ENCODE measurements at places on chromosomes 2 and 18.

- DNase-seq, result no peak
These were observed 280.9 kb downstream of the NEDD4L start for GRCh38 chr18:58324824-58325480.

DNA sequence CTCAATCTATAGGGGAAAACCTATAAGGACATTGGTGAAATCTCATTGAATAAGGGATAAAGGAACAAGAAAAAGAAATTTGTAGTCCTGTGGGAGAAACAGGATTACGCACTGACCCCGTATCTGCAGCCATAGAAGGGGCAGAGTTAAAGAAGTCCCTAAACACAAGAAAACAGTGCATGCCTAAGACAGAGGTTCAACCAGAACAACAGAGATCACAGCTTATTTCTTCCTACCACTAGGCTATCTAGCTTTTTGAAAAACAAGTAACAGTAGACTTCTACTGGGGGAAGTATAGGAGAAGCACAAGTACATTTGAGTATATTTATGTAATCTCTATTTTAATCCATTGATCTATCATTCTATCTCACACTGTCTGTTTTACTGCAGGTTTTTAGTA is 485.2 kb upstream of the REG3G start:
- no peak for DNase-seq

DNA sequence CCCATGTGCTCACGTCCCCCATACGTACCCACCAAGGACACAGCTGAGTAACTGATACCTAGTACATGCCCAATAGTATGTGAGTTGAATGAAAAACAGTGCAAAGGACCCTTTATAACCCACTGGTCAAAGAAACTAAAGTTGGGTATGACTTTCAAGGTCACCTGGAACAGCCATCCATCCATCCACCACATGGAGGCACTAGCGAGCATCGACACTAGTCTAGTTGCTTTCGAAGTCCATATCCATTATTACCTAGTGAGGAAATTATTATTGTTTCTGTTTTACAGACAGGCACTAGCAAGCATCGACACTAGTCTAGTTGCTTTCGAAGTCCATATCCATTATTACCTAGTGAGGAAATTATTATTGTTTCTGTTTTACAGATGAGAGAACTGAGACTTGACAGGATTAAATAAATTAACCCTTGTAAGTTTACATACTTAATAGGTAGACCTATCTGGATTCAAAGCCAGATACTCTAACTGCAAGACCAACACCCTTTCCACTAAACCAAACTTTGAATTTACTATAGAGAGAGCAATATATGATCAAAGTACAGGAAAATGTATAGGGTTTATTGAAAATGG is 233.7 kb downstream of the METTL4 start:
- peak; percentile 53 for DNase-seq

DNA sequence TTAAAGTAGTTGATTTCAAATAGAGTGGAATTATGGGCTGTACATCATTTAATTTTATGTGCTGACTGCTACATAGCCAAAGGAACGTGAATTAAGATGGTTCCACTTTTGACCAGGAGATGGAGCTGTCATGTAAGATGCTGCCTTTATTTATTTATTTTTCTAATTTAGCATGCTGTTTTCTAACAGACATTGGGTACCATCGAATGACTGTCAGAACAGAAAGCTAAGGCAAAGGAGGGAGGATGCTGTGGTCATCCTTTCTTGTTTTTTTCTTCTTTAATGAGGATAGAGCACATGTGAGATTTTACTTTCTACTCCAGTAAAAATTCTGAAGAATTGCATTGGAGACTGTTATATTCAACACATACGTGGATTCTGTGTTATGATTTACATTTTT is at the start of gene SCN2A:
Gene SCN2A (plus strand): TSS at position 185 of the 400 bp plus-strand sequence. CDS start 56,410 bp downstream, outside the sequence.
- peak; percentile 8 for DNase-seq

GRCh38 chr2:10678225-10678624 is 11.6 kb downstream of the NOL10 start:
- DNase-seq, result no peak

GRCh38 chr2:201383136-201383535 is 26.0 kb upstream of the FLACC1 start:
- no peak for DNase-seq

DNA sequence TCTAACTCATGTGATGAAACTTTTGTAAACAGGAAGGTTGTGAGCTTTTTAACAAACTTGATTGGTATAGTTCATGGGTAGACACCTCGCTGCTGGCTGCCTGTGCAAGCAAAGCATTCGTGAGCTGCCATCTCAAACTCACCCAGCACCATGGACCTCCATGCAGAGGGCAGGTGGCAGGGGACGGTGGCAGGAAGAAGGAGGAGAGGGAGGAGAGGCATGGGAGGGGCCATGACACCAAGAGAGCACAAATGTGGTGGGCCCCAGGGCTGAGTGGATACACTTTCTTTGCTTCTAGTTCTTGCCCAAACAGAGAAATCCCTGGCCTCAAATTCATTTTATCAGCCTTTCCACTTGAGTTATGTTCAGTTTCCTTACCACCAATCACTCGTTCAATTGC is 29.1 kb downstream of the AFG3L2 start:
- no peak for DNase-seq

DNA sequence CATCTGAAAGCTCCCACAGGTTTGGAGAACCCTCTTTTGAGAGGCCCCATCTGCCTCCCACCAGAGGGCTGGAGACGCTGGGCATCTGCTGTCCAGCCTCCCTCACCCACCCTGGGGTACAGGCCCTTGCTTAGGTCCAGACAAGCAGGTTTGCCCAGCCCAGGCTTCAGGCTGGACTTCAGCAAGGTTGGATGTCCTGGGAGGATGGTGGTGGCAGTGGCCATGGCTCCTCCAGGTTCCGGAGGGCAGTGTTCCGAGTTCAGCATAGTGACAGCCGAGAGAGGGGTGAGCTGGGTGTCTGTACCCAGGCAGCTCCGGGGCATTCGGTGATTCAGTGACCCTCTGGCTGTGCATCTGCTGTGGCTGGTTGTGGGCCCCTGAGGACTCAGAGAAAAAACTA is 58.2 kb upstream of the HDAC4 start:
- no peak for DNase-seq

DNA sequence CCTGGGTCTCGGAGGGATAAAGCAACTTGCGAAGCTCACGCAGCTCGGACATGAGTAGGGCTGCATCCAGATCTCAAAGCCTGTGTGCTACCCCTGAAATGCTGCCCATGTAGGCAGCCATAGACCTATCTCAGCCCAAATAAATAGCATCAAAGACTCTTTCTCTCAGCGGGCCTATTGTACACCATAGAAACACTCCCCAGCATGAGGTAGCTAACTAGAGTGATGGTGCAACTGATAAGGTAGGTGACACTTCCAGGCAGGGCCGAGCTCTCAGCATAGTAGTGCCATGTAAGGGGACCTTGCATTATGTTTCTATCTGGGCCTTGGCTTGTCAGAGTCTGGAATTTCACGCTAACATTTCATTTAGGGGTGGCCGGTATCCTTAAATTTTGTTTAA is 52.4 kb downstream of the RABL2A start:
- no peak for DNase-seq

All from activated CD4-positive, alpha-beta T cell treated with anti-CD3 and anti-CD28 coated beads, Interleukin-2, amount 10 ng/mL, durations not matched to agents 7 days and 5 days (primary cell).